Activated T-cell treated with anti-CD3 and anti-CD28 coated beads, Interleukin-2, amount 50 U/mL, for 72 hours (primary cell): ENCODE measurements at places on chromosomes 1 and 21.

GRCh38 chr1:225996946-225997545 is 2.1 kb downstream of the SDE2 start:
- DNase-seq: no peak

DNA sequence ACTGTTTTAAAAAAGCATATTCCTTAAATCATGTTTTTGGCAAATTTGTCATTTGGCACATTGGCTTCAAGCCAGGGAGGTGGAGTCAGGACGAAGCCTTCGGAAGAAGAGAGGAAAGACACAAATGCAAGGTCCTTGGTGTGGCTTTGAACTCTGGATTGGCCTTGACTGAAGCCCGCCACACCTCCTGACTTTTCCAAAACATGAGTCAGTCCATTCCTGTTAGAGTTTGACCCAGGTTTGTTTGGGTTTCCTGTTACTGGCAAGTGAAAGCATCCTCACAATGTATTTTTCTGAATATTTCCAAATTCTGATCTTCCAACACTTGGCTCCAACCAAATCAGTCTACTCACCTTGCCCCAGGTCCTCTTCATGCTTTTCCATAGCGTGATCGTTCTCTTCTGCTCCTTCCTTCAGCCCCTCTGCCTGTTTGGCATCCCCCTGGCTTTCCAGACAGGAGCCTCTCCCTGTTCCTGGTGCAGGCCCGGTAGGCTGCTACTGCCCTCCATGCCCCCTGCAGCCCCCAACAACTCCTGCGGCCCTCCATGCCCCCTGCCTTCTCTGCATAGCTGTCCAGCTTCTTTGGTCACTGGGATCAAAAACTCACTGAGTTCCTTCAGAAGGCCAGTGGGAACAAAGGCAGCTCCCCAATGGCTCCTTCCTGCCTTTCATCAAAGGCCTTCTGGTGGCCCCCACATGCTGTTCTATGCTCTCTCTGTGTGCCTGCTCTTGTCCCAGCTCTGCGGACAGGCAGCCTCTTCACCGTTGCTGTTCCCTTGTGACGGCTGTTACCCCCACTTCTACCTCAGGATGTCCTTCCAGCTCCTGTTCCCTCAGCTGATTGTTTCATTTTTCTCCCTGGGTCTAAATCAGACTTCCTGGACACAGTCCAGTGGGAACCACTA is 30.4 kb upstream of the SLC30A1 start:
- DNase-seq: no peak

- no peak for DNase-seq
Observed at GRCh38 chr1:192884241-192884640, 75.4 kb downstream of the RGS2 start.

GRCh38 chr1:168739908-168740307 is 10.9 kb upstream of the DPT start:
- DNase-seq: no peak

- no peak for DNase-seq
Observed at GRCh38 chr1:248811514-248812490, 13.9 kb downstream of the SH3BP5L start.

DNA sequence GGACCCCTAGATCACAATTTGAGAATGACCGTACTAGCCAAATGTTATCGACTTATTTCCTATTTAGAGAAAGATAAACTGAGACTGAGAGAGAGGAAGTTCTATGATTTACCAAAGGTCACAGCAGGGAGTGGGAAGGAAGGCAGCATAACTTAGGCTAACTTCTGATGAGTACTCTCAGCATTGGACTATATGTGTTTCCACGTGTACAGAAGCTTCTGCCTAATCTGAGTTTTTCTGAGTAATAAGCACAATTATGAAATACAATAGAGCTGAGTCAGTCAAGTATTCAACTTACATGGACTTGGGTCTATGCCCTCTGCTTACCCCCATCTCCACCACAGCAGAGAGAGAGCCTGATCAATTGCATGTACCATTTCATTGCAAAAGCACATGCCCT is 88.1 kb upstream of the HIVEP3 start:
- no peak for DNase-seq

DNA sequence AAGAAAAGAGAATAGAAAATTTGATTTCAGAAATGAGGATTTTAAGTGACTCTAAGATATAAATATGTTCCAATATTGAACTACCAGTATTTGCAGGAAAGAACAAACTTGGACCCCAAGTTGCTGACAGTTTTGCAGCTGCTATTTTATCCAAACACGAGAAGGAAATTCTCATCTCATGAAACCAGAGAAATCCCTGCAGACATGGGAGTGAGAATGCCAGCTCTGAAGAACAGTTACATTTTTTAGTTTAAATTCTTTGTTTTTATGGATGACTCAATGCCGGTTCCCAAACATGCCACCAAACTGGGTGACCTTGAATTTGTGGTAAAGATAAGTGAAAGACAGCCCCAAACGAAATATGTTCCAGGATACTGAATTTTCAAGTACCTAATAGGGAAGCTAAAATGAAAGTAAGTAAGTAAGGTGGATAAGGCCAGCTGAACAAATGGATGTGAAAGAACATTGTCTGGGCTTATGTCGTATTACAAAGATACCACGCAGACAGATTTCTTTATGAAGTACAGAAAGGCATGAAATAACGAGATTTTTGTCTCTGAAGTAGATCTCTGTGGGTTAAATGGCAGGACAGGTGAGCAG is 19.9 kb downstream of the TLR5 start:
- no peak for DNase-seq

DNA sequence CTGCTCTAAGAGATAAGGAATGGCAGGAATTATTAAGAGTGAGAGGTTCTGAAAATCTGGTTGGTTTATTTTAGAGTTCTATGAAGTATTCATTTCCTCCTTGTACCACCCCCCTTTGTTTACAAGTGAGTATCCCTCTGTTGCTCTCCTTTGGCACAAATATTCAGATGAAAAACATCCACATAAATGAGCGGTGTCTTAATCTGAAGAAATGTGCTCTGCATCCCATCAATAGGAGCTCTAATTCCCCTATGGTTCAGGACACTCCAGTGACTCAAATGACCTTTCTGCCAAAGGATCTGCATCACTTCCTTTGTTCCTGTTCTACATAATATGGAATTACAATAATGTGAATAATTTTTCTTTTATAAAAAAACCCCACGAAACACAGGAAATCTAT is 16.6 kb downstream of the DDAH1 start:
- DNase-seq: no peak

GRCh38 chr21:14988760-14989159 is 76.0 kb downstream of the NRIP1 start:
- no peak for DNase-seq

DNA sequence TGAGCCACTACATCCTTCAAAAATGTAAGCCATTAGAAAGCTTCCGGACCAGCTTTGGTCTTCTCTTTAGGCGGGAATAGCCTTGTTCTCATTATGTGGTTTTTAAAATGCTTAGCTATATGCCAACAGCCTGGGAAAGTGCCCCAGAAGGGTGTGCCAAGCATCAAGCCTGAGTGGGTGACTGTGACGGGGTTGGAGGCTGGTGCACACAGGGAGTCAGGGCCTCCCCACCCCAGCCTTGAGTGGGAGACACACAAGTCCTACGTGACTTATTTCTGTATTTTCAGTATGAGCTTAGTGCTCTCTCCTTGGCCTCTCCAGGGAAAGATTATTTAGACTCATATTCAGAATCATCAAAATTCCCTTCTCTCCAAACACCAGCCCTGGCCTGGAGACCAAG is 9.8 kb downstream of the UBASH3A start:
- DNase-seq: peak; percentile 69
